Right lobe of liver (tissue), 6 donors: ENCODE measurements at places on chromosomes 16 and 17.

DNA sequence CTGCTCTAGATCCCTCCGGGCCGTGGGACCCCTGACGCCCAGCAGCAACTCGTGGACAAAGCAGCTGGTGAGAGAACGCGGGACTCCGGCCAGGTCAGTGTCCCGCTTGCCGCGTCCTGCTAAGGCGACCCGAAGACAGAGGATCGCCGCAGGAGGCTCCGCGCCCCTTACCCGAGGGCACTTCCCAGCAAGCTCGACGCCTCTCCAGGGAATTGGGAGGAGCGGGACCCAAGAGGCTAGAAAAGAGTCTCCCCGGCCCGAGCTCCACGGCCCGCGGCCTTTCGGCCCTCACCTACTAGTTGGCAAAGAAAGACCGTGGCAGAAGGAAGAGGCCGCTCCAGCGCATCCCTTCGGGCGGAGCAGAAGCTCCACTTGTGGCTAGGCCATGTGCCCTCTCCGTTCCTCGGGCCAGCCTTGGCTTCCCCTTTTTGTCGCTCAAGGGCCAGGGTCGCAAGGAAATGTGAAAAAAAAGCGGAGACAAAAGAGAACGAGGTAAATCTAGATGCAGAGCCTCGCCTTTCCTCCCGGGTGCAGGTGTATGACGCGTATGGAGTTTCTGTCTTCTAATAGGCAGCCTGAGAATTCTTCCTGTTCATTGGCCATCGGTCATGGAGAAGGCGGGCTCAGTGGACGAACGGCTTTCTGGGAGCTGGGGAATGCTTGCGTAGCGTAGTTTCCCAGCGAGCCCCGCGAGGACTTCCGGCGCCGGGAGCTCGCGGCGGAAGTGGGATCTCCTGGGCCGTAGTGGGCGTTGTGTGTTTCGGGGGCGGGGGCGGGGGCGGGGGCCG is at the start of gene ZNF213:
ZNF213 (plus strand) TSS at position 692 of the 788 bp plus-strand sequence. CDS start 2,252 bp downstream, outside the sequence.
- peak within 1 kb of the TSS; percentile 88 for H3K27ac ChIP-seq
- no peaks in the 10 kb centered on the region for H3K4me1 ChIP-seq
- DNase-seq = peak; percentile 94
- no peaks in the 10 kb centered on the region for H3K36me3 ChIP-seq
- no peaks in the 10 kb centered on the region for H3K27me3 ChIP-seq

DNA sequence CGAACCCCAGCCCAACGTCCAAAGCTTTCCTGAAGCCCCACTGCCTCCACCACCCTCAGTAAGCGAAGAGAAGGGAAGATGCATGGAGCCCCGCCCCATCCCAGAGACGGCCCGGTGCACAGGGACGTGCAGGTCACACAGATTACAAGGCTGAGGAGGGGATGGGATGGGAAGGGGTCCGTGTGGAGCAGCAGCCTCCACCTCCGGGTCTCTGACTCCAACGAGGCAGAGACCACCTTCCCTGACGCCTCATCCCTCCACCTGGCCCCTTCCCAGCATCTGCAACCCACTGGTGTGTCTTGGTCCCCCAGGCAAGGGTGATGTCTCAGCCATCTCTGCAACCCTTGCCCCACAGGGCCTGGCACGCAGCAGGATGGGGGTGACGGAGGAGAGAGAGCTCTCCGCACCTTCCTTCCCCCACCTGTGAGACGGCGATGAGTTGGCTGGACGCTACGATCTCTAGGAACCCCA is 58.5 kb downstream of the TBC1D16 start:
- no peak overlapping the region for H3K27ac ChIP-seq
- no peaks in the 10 kb centered on the region for H3K36me3 ChIP-seq
- H3K4me3 ChIP-seq = no peak overlapping the region
- DNase-seq = no peak
- H3K4me1 ChIP-seq = peaks cover 5% of the 10 kb centered on the region

GRCh38 chr17:8806926-8807550 is 7.9 kb upstream of the MFSD6L start:
- DNase-seq = no peak
- no peaks in the 10 kb centered on the region for H3K27me3 ChIP-seq
- no peaks in the 10 kb centered on the region for H3K4me1 ChIP-seq
- H3K36me3 ChIP-seq = no peaks in the 10 kb centered on the region
- no peak overlapping the region for H3K4me3 ChIP-seq

- H3K27ac ChIP-seq = no peak overlapping the region
- H3K36me3 ChIP-seq = no peaks in the 10 kb centered on the region
- no peak overlapping the region for H3K4me3 ChIP-seq
- H3K27me3 ChIP-seq = no peaks in the 10 kb centered on the region
Measured at GRCh38 chr16:8877894-8878522, 4.1 kb upstream of the LITAFD start.

- H3K27me3 ChIP-seq = no peaks in the 10 kb centered on the region
- no peaks in the 10 kb centered on the region for H3K4me1 ChIP-seq
- no peak for DNase-seq
- H3K27ac ChIP-seq = no peak overlapping the region
- no peak overlapping the region for H3K4me3 ChIP-seq
Measured at GRCh38 chr16:10776280-10776679, 32.6 kb downstream of the NUBP1 start.

DNA sequence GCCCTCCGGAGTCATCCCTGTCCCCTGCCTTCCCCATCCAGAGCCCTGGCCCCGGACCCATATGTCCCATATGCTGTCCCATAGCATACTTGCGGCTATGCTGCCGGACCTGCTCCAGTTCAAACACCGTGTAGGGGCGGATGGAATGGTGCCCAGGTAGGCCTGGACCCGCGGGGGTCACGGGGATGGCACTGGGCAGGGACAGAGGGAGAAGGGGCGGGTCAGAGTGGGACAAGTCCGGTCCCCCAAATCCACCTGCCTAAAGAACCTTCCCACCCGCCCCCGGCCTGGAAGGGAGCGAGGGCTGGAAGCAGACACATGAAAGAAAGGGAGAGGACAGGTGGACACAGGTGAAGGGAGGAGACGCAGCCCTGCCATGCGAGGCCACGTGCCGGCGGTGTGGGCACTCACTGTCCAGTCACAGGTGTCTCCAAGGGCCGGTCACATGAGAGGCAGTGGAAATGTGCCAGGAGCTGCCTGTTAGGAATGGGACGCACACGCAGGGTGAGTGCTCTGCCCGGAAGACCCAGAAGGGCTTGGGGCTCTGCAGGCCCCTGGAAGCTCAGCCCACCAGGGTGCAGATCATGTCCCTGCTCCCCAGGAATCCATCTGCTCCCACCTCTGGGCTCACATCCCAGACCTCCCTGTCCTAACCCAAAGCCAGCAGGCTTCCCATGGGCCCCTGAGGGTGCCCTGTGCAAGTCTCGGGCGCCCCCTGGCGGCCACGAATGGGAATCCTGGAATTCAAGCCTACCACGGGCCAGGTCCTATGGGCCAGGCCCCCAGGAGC is 14.0 kb downstream of the UBALD2 start:
- DNase-seq = peak; percentile 91
- no peak overlapping the region for H3K27ac ChIP-seq
- no peaks in the 10 kb centered on the region for H3K36me3 ChIP-seq
- H3K4me1 ChIP-seq = no peaks in the 10 kb centered on the region

DNA sequence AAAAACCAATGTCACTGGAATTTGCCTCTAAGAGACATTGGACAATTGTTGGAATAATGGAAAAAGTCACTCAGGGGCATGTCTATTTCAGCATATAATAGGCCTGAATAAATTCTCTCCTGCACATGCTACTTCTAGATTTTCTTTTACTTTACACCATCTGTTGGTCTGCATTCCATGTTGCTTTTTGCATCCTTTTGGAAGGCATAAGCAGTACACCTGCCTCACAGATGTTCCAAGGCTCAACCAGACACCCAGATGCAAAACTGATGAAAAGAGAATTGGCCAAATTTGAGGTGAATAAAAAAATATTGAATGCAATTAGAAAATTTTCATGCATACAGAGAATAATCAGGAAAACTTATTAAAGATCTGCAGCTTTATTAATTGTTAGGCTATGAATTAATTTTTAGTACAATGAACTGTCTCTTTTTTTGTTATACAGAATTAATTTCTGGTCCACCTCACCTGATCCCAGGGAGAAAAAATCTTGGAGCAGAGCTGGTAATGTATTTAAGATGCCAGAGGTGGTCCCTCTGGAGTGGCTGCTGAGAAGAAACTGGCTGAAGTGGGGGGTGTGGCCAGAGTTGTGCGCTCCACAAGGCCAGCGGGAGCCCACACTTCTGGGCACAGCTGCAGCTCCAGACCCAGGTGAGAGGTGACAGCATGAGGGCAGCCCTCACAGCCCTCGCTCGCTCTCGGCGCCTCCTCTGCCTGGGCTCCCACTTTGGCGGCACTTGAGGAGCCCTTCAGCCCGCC is 778.6 kb downstream of the CDH11 start:
- no peak overlapping the region for H3K27ac ChIP-seq
- DNase-seq = no peak
- H3K27me3 ChIP-seq = no peaks in the 10 kb centered on the region
- H3K4me3 ChIP-seq = no peak overlapping the region
- no peaks in the 10 kb centered on the region for H3K36me3 ChIP-seq
- H3K4me1 ChIP-seq = no peaks in the 10 kb centered on the region

DNA sequence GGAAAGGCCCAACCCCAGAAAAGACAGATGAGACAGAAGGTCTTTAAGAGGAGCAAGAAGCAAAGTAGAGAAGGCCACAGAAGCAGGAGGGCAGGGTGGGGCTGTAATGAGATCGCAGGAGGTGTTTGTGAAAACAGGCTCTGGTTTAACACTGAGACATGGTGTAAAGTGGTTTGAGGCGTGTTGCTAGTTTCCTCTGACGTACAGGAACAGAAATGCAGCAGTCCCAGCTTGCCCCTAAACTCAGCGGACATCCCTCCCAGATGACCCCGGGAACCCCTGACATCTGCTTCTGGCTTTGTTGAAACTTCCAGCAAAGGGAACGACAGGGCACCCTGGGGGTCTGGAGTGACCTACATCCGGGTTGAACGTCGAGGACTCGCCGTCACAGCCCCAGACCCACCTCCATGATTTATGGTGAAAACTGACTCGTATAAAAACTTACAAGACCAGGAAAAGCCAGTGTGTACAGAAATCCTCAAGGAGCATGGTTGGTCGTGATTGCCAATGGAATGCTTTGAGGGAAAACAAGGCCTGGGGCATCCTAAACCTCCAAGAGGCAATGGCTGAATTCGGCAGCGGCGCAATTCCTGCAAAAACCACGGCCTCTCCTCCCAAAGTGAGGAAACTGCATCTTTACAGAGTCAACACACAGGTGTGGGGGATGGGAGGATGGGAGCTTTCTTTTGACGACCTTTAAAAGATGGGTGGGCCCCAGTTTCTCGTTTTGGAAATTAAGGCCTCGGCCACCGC is 25.8 kb downstream of the LITAF start:
- H3K36me3 ChIP-seq = peaks cover 5% of the 10 kb centered on the region
- H3K27me3 ChIP-seq = no peaks in the 10 kb centered on the region
- peak overlapping the region; percentile 67 for H3K27ac ChIP-seq
- H3K4me1 ChIP-seq = peaks cover 28% of the 10 kb centered on the region
- DNase-seq = no peak

DNA sequence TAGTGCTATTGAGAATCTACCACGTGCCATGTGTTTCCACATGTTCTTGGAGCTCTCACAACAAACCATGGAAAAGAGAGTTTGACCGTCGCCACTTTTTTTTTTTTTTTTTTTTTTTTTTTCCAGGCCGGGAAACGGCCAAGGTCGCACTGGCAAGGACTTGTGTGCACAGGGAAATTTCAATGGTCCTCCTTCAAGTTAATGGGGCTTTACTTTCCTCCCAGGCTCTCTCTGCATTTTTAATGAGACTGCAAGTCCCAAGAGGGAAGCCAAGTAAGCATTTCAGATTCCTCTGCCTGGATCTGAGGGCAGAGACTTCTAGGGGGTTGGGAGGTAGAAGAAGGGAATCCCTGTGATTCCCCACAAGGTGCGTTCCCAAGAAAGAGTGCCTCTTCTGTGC is 94.7 kb upstream of the MPHOSPH6 start:
- H3K27ac ChIP-seq = no peak overlapping the region
- H3K36me3 ChIP-seq = no peaks in the 10 kb centered on the region
- no peaks in the 10 kb centered on the region for H3K4me1 ChIP-seq
- DNase-seq = no peak

- H3K4me1 ChIP-seq = no peaks in the 10 kb centered on the region
- no peak for DNase-seq
- H3K27ac ChIP-seq = no peak overlapping the region
- H3K36me3 ChIP-seq = no peaks in the 10 kb centered on the region
- no peak overlapping the region for H3K4me3 ChIP-seq
Measured at GRCh38 chr16:73095142-73095820, 47.4 kb upstream of the ZFHX3 start.

GRCh38 chr16:87216148-87216840 is 100.9 kb downstream of the C16orf95 start:
- H3K27me3 ChIP-seq = no peaks in the 10 kb centered on the region
- H3K36me3 ChIP-seq = no peaks in the 10 kb centered on the region
- H3K4me3 ChIP-seq = no peak overlapping the region
- H3K27ac ChIP-seq = no peak overlapping the region

GRCh38 chr16:2032285-2033056 is 5.8 kb downstream of the NHERF2 start:
- no peaks in the 10 kb centered on the region for H3K4me1 ChIP-seq
- peak; percentile 58 for DNase-seq
- H3K36me3 ChIP-seq = no peaks in the 10 kb centered on the region
- H3K27me3 ChIP-seq = no peaks in the 10 kb centered on the region
- peak overlapping the region; percentile 84 for H3K27ac ChIP-seq

DNA sequence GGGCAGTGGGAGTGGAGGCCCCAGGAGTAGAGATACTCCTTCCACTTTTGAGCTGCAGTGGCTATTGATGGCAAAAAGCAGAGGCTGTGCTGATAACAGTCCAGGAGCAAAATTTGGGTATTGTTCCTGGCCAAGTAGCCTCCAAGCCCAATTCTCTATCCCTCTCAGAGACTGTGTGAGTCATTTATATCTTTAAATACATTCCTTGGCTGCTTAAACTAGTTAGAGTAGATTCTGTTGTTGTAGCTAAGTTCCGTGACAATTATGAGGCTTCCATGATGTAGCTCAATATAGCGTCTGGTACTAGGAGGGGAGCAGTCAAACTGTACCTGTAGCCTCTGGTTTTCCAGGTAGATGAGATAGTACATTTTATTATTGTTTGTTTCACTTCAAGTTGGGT is 19.9 kb upstream of the UBE2G1 start:
- H3K4me3 ChIP-seq = no peak overlapping the region
- H3K4me1 ChIP-seq = no peaks in the 10 kb centered on the region
- no peak for DNase-seq
- no peak overlapping the region for H3K27ac ChIP-seq
- no peaks in the 10 kb centered on the region for H3K36me3 ChIP-seq

GRCh38 chr16:88643644-88643932 is 5.2 kb downstream of the IL17C start:
- DNase-seq = no peak
- H3K36me3 ChIP-seq = no peaks in the 10 kb centered on the region
- no peak overlapping the region for H3K27ac ChIP-seq

GRCh38 chr16:80791411-80791810 is 13.0 kb downstream of the CDYL2 start:
- no peaks in the 10 kb centered on the region for H3K36me3 ChIP-seq
- DNase-seq = no peak
- H3K27ac ChIP-seq = no peak overlapping the region
- H3K4me1 ChIP-seq = no peaks in the 10 kb centered on the region
